Left kidney (tissue), 8 donors: ENCODE measurements at places on chromosomes 4 and X.
A peak's percentile ranks its signal among the peaks of the same experiment; 100 is the strongest.

- DNase-seq, result no peak
Observed at GRCh38 chrX:136146614-136147314, 569 bp upstream of the FHL1 start.

DNA sequence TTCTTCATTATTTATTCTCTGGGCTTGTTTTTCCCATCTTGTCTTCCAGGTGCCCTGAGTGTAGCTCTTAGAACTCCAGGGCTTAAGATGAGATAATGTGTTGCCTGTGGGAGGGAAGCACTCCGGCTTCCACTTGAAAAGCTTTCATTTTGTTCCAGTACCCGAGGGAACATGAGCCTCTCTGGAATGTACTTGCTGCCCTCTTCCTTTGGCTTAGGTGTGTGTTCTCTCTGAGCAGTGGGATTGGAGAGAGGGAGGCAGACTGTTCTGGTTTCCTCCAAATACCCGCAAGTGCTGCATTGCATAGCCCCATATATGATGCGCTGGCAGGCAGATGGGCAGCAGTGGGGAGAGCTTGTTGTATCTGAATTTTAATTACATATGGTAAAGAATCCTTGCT lies 861 bp upstream of the DTHD1 start:
- peak; percentile 15 for DNase-seq

DNA sequence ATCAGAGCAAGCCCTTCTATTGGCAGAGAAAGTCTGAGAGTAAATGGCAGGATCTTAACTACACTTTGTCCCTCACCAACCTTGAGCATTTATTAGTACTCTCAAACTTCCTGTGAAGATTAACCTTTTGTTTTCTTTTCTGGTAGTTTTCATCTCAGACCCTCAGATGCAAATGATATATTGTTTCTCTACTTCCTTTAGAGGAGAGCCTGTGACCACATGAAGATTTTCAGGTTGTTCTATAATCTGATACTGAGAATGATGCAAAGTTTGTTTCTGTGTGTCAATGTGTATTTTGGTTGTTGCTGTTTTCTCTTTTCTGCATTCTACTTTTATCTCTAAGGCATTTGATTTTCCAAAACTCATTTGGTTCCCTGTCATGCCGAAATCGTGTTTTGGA lies 165.8 kb upstream of the CYSLTR1 start:
- DNase-seq, result no peak

- DNase-seq, result no peak
Observed at GRCh38 chrX:102957751-102958150, 20.7 kb downstream of the RAB40AL start.

- no peak for DNase-seq
Observed at GRCh38 chrX:45258731-45259402, 58.2 kb upstream of the DIPK2B start.

DNA sequence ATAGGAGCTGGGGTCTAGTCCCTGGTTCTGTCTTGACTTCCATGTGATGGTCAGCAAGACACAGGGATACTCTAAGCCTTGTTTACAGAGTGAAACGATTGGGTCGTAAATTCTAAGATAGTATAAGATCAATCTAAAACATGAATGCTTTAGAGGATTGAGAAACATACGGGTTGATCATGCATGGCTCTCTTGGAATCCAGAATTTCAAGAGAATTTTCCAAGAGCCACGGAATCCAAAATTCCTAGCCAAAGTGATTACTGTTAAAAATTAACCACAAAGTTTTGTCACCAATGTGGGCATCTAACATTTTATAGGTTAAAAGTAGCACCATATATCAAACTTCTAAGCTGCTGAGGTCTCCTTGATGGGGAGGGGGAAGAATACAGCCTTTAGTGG lies 16.5 kb downstream of the HS3ST1 start:
- no peak for DNase-seq

DNA sequence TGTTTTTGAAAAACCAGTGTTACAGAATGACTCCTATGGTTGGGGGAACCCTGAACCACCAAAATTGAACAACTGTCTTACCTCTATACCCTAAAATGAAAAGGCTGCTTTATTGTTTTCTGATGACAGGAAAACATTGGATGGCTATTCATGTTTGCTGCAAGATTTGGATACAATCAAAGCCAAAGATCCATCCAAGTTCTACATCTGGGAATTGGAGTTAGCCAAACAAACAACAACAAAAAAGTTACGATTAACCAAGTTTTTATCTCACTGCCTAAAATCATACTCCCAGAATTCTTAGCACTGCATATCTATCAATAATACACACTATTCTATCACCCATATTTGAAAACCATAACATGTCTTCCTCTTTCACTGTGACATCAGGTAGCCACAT lies 349.7 kb upstream of the SLC7A11 start:
- DNase-seq, result no peak

GRCh38 chr4:114287079-114287696 lies 307.7 kb upstream of the ARSJ start:
- DNase-seq, result no peak

DNA sequence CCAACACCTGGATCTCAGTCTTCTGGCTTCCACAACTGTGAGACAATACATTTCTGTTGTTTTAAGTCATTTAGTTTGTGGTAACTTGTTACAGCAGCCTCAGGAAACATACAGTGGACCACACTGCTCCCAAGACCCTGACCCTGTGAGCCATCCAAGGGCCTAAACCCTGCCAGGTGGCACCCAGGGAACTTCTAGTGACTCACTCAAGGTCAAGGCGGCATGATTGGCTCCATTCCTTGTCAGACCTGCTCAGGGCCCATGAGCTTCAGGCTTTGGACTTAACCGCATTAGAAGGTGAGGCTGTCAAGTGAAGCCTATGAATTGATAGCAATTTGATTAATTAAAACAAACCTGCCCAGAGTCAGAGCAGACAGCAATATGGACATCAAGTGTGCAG lies 165.7 kb upstream of the MAMLD1 start:
- no peak for DNase-seq

DNA sequence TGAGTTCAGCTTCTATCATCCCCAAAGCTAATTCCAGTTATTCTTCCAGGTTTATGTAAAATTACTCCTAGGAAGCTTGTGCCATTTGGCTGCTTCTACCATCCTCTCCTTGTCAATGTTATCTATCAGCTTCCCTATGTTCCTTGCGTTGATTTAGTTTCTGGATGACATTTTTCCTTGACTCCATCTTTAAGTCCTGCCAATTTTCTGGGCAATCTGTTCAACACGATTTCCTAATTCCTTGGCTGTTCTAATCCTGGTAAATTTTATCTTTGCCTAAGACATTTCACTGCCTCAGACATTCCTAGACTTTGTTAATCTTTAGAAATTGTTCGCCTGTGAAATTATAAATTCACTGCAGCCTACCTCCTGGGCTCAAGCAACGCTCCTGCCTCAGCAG lies 125.1 kb downstream of the PDS5A start:
- no peak for DNase-seq

GRCh38 chrX:65755786-65756185 lies 88.3 kb downstream of the MSN start:
- DNase-seq, result no peak

- DNase-seq, result peak; percentile 7
Observed at GRCh38 chrX:75603833-75604232, 81.0 kb upstream of the ZDHHC15 start.

- no peak for DNase-seq
Observed at GRCh38 chrX:101986586-101986985, 54.8 kb upstream of the ZMAT1 start.

DNA sequence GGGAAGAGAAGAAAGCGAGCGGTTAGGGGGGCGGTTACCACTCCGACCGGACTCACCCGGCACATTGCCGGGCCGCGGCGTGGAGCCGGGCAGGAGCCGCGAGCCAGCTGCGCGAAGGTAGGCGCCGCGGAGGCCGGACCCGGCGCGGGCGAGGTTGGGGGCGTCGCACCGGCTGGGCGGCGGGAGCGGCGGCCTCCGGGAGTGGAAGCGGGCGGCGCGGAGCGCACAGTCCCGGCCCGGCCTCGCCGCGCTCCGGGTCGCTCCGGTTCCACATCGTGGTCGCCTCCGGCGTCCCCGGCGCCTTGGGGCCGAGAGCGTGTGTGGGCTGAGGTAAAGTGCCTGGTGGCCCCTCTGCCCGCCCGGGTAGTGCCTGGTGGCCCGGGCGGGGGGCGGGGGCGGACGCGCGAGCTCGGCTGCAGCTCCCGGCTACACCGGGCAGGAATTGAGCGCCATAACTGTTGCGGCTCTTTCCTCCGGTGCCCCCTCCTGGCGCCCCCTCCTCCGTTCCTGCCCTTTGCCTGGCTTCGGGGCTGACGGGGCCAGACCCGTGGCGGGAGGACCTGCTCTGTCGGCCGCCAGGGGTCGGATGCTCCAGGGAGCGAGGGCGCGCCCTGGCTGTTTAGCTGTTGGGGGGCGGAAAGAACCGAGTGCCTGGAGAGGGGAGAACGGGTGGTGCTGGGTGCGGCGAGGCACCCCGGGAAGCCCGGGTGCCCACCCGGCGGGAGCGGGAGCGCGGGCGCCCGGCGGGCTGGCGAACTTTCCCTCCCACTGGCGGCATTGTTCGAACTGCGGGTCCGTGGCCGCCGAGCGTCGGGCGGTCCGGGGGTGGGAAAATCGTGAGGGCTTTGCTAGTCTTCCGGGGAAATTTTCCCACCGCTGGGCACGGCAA lies 626 bp downstream of the JADE3 start:
- DNase-seq, result no peak

DNA sequence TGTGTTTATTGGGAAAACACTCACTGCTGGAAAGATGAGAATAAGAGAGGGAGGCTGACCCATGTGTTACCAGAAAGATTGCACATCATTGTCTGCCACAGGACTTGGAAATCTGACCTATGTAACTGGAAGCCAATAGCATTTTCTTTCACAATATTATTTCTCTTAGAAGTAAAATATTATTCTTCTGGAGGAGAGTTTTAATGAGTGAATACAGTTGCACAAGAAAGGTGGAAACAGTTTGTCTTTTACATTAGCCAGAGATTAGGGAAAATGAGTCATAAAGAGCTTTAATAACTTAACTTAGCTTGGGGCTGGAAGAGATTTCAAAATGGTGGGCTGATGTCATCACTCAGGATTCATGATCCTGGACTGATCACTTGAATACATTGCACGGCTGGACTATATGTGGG lies 31.5 kb upstream of the LNX1 start:
- DNase-seq, result no peak

GRCh38 chr4:101122019-101122418 lies 225.3 kb downstream of the PPP3CA start:
- no peak for DNase-seq

GRCh38 chr4:152077582-152077981 lies 316.8 kb upstream of the GATB start:
- no peak for DNase-seq

- no peak for DNase-seq
Observed at GRCh38 chr4:188819233-188819632, 680.0 kb downstream of the TRIML1 start.

GRCh38 chr4:83581411-83582288 lies 45.7 kb downstream of the GPAT3 start:
- no peak for DNase-seq

DNA sequence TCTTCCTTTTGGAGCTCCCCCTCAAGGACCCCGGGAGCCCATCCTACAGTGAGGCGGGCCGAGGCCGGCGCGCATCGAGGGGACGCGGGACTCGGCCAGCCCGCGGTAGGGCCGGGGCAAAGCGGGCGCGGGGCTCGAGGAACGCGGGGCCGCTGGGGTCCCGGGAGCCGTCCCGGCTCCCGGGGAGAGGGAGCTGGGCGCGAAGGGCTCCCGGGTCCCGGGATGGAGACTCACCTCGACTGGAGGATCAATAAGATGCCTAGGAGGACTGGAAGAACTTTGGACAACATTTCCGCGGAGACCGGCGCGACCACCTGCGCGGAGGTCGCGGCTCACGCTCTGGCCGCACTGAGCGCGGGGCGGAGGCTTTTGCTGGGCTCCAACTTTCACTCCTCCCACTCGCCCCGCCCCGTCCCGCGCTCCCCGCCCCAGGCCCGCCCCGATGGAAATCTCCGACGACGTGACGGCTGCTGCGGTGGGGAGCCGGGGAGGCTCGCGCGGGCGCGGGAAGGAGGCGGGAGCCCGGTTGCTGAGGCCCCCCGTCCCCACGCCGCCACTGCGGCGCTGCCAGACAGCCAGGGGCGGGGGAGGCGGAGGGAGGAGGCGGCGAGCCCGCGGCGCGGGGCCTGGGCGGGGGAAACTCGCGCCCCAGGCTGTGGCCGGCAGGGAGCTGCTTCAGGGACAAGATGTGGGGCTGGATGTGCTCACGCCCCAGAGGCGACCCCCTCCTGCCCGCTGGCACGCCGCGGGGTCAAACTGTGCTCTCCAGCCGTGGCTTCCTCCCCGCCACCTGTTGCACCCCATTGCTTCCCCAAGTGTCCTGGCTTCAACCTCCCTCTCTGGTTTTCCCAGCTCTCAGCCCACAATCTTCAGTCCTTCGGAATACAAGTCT lies at the start of gene GABRE:
TSS of gene GABRE (minus strand) at position 341 of the 892 bp plus-strand sequence. CDS start at position 290, 51 bp downstream.
- peak; percentile 34 for DNase-seq

GRCh38 chr4:44914748-44915147 lies 188.4 kb upstream of the GNPDA2 start:
- no peak for DNase-seq

- peak; percentile 28 for DNase-seq
Observed at GRCh38 chrX:39318506-39319343, 517.5 kb downstream of the MID1IP1 start.

- no peak for DNase-seq
Observed at GRCh38 chr4:7311205-7311604, 118.9 kb downstream of the SORCS2 start.

GRCh38 chr4:11455201-11455835 lies 26.6 kb upstream of the HS3ST1 start:
- no peak for DNase-seq

- no peak for DNase-seq
Observed at GRCh38 chrX:119880552-119881437, 9.2 kb downstream of the NDUFA1 start.

GRCh38 chr4:123561525-123561924 lies 164.9 kb downstream of the SPRY1 start:
- DNase-seq, result no peak
